ENCODE measurements at places on chromosomes 16 and 17.
A peak's percentile ranks its signal among the peaks of the same experiment; 100 is the strongest.

DNA sequence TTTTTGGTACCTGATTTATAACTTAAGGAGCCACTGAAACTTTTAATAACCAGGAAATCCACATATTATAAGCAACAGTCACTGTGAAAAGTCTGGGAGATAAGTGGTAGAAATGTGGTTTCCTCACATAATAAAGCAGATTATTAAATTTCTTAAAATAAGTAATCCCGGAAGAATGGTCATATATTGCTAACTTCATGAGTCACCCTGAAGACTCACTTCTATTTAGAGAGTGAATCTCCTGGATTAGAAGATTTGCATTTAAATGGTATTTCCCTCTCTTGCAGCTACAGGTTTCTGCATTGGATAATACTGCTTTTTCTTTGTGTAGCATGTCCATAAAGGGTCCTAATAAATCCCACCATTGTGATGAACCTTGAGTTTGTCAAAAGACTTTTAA lies 1286.8 kb upstream of the CDH8 start:
- DNase-seq, result no peak

DNA sequence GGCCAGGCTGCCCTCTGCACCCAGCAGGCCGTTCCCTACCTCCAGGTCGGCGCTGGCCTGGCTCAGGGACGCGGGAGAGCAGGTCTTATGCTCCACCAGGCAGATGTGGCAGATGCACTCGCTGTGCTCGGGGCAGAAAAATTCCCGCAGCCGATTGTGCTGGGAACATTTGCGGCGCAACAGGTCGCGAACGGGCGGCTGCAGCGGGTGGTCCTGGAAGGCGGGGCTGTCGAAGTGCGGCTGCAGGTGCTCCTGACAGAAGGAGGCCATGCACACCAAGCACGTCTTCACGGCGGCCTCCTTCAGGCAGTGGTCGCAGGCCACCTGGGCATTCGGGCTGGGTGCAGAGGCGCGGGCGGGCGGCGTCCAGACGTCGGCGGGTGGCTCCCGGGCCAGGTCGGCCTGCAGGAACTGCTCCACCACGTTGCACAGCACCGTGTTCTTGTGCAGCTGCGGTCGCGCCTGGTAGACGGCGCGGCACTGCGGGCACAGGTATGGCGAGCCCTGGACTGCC lies 439 bp downstream of the TRIM25 start:
- DNase-seq, result peak; percentile 30

- peak; percentile 26 for DNase-seq
These were observed 4.7 kb upstream of the IL17C start for GRCh38 chr16:88633684-88634140.

DNA sequence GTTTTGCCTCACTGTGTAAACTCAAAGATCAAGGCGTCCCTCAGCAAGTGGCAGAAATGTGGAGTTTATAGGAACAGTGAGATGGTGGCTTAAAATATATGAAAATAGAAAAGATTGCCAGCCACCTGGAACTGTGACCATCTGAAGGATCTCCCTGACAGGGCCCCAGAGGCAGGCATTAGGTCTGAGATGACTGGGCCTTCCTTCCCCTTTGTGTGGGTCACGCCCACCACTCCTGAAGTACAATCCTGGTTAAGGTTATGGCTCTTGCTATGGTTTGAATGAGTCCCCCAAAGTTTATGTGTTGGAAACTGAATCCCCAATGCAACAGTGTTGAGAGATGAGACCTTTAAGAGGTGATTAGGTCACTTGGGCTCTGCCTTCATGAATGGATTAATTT lies 6.4 kb downstream of the ST6GALNAC2 start:
- no peak for DNase-seq

GRCh38 chr17:76005263-76006149 lies 4.9 kb downstream of the CDK3 start:
- peak; percentile 73 for DNase-seq

All from activated naive CD4-positive, alpha-beta T cell (primary cell).